Stimulated activated CD4-positive, alpha-beta T cell treated with anti-CD3 and anti-CD28 coated beads, Interleukin-1b, Interleukin-23, amount 100 ng/mL, for 4 hours (primary cell): ENCODE measurements at places on chromosomes 1 and 21.

DNA sequence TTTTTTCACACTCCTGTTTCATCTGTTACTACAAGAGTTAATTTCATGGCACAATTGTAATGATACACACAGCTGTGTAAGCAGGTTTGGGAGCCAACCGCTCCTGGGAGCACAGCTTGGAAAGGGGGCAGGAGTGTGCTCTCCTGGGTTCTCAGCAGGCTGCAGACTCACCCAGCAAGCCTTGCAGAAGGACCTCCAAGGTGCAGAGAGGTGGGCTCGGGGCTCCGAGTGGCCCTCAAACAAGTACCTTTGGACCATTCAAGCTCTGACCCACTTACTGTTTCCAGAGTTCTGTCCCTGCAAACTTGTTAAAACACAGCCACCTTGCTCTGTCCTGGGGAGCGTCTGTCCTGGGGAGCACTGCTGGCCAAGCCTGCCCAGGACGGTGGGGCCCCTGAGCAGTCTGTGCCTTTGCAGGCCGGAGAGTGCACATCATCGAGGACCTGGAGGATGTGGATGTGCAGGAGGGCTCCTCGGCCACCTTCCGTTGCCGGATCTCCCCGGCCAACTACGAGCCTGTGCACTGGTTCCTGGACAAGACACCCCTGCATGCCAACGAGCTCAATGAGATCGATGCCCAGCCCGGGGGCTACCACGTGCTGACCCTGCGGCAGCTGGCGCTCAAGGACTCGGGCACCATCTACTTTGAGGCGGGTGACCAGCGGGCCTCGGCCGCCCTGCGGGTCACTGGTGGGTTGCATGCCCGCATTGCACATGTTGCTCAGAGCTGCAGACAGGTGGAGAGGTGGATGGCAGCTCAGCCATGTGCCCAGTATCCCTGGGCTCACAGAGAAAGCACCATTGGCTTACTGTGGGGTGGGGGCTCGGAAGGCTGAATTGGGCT is 78.0 kb downstream of the OBSCN start:
- no peak for DNase-seq

- no peak for DNase-seq
These were observed 47.7 kb downstream of the ZNHIT6 start for GRCh38 chr1:85660541-85660940.

DNA sequence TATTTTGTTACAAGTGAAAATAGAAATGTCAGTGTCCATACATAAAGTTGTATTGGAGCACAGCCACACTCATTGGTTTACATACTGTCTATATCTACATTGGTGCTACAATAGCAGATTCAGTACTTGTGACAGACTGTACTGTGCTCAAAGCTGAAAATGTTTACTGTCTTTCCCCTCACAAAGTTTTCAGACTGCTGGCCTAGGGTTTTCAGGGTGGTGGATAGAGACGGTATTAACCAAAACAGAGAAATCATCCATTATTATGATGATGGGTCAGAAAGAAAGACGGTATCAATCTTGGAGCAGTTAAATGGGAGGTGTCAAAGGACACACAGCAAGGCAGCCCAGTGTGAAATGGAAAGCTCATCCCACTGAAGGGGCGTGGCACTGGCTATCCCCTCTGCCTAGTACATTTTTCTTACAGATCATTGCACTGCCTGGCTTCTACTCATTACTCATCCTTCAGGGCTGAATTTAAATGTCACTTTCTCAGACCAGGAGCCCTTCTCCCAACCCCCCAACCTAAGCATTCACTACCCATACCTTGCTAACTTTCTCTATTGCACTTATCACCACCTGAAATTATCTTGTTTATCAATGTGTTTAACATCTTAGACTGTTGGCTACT is 10.2 kb downstream of the JAK1 start:
- no peak for DNase-seq

- DNase-seq, result no peak
These were observed 88.1 kb upstream of the ATP1A1 start for GRCh38 chr1:116284819-116285390.

DNA sequence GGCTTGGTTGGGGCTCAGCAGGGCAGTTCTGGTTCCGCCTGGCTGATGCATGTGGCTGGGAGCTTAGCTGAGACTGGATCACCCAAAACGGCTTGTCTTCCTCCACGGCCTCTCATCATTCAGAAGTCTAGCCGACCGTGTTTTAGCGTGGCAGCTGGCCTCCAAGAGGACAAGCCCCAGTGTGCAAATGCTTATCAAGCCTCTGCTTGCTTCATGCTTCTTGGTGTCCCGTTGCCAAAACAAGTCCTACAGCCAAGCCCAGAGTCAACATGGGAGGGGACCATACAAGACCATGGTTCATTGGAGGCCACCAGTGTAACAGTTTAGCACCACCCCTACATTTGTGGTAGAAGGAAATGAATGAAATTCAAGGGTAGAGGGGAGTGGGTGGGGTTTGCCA is 10.5 kb upstream of the KDF1 start:
- DNase-seq, result no peak

- no peak for DNase-seq
These were observed 18.0 kb downstream of the TGFB2 start for GRCh38 chr1:218363141-218363540.

- DNase-seq, result peak; percentile 35
These were observed 18.3 kb upstream of the PLEKHA6 start for GRCh38 chr1:204377800-204378668.

DNA sequence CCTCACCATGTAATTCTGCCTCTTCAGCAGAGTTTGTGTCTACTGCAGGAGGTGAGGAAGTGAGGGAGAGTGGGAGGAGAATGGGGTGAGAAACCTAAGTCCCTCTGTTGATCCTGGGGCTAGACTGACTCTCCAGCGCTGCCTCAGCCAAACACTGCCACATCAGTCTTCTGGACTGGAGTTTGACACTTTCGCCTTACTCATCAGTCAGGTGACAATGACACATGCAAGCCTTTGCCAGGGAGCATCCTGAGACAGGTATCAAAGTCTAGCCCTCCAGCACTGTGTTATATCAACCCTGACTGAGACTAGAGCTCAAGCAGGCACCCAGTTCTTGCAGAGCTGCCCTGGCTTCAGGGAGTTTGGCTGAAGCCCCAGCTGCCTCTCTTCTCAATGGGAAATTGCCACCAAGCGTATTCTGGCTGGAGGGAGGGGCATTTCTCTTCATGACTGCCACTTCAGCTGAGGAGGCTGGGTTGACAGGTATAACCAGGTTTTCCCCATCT is 33.3 kb upstream of the SUCO start:
- no peak for DNase-seq

GRCh38 chr1:25756215-25756614 is 43.8 kb upstream of the SELENON start:
- DNase-seq, result no peak

DNA sequence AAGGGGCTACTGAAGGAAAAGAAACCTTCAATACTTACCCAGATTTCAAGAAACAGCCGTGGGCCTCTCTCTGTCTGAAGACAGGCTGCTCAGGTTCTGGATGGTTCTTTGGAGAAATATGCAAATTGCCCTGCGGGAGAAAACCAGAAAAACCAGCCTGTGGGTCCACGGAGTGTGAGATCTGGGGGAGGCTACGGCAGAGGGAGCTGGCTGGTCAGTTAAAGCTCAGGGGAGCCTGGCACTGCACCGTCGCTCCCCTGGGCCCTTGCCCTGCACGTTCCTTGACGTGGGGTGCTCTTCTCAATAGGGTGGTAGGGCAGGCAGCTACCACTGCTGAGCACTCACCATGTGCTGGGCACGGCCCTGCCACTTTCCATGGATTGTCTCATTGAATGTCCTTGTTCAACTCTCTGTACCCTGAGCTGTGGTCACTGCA is 12.7 kb downstream of the TMCO4 start:
- no peak for DNase-seq

- DNase-seq, result peak; percentile 63
These were observed 4.1 kb upstream of the SH3BGRL3 start for GRCh38 chr1:26275580-26276431.

DNA sequence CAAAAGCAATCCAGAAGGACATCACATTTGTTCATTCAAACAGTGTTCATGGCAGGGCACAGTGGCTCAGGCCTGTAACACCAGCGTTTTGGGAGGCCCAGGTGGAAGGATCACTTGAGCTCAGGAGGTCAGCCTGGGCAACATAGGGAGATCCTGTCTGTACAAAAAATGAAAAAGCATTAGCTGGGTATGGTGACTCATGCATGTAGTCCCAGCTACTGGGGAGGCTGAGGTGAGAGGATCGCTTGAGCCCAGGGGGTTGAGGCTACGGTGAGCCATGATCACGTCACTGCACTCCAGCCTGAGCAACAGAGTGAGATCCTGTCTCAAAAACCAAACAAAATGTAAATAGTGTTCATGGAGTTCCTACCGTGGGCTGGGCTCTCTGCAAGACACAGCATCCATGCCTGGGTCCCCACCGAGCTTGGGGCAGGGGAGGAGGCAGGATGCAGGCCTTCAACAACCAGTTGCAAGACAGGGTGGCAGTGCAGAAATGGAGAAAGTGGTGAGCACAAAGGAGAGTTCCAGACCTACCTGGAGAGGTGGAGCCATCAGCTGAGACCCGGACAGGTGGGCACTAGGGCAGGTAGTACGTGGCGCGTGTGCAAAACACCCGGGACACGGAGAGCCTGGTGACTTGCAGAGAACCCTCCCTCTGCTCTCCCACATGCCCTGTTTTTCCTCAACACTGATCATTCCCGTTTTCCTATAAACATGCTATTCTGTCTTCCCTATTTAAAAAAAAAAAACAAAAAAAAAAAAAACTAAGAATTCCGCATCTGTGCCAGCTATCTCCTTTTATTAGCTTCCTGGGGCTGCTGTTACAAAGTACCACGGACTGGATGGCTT is 138.9 kb downstream of the TOMM20 start:
- no peak for DNase-seq

DNA sequence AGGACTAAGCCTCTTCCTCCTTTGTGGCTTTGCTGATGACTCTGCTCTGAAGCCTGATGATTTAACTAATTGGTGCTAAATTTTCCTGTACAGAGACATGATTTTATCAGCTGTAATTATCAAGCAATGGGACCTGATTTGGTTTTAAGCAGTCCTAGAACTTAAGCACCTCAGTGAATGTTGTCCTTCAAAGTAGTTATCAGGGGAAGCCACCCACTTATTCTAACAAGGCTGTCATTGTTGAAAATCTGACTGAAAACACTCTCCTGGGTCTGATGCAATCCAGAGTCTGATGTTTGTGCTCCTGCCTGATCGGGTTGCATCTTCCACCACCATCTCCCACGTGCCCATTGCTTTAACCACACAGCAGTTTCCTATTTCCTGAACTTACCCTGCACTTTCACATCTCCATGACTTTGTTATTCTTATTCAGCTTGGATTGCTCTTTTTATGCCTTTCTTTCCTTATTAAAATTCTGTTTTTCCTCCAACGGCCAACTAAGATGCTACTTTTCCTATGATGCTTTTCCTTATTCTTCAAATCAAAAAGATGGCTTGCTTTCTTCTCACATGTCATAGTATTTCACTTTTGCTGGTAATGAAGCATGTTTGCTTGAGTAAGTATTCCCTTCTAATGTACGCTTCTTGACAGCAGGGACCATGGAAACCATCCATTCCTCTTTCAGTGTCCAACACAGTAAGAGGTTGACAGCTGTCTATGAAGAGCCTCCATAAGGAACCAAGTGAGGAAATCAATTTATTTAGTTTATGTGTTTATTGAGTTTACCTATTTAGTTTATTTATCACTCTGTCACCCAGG is 55.0 kb downstream of the S1PR1 start:
- DNase-seq, result no peak

GRCh38 chr1:63413394-63413793 is 46.0 kb downstream of the ALG6 start:
- DNase-seq, result no peak

DNA sequence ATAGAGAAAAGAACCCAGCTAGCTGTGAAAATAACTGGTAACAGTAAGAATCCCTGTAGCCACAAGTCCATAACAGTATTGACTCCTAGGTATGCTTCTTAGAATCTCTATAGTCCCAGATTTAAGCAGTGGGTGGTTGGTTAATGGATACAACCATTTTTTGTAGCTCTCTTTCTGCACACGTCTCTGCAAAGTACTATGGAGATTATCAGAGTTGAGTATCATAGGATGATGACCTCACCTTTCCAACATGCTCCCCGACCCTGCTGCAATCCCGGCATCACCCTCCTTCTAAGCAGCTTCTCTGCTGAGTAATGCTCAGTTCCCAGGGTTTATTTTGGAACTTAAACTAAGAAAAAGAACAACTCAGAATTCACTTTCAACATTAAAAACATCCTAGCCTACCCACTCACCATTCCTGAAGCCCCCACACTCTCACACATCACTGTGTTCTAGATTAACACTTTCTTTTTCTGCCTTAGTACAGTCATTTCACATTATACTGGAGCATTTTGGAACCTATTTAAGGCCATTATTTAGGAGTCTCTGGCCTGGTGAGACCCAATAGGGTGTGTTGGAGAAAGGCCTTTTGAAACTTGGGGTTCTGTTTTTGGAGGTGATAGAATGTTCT is 2.7 kb downstream of the MLLT11 start:
- no peak for DNase-seq

- DNase-seq, result no peak
These were observed 180.7 kb upstream of the ZNHIT6 start for GRCh38 chr1:85888921-85889320.

DNA sequence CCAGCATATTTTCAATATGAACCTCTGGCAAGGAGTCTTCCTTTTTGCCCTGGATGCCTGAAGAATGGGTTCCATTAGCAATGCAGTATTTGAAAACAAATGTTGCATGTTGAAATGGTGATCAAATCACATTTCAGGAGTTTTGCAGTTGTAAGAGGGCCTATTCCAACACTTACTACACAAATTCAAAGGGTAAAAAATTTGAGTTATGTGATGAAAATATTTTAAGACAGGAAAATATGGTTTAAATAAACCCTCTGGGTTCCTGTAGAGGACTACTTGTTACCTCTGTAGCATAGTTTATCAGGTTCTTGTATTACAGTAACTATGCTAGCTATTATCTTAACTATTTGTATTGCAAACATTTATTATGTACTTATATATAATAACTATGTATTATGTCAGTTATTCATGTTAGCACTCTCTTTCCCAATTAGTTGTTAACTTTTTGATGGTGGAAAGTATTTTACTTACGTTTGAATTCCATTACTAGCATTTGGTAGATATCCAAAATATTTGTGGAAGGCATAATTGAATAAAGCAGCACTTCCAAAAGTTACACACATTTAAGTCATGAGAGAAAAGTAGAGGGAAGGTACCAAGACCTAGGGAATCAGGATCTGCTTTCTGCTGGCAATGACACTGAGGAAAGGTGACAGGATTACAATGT is 312.9 kb downstream of the GRIK1 start:
- no peak for DNase-seq
